ENCODE measurements at places on chromosomes 2 and 18.

- DNase-seq, result no peak
Observed at GRCh38 chr2:171723716-171724683, 36.7 kb downstream of the DYNC1I2 start.

GRCh38 chr18:55097456-55098170, 138.4 kb upstream of the CCDC68 start:
- no peak for DNase-seq

DNA sequence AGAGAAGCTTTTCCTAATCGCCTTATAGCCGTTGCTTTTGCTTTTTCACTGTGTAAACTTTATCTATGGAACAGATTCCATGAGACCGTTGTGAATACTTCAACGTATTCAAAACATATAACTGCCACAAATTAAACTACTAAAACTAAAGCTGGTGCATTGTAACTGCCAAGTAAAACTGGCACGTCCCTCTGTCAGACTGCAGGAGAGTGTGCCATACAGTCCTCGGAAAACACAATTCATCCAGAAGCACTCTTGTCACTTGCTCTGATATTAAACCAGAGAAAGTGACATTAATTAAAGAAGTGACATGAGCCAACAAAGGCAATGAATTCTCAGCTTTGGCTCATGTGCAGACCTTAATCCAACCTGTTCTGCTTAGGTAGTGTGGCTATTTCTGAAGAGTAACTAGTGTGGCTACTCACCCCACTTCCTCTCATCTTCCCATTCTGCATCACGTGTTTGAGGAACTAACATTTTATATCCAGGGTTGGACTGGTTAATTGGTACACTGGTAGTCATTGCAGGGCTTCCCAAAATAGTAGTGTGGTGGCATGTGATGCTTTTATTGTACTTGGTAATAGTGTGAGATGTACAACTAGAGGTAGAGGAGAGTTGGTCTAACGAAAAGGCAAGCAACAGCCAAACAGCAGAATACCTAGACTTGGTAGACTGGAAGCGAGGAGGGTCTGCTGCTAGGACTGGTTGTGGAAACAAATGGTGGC, 9.7 kb downstream of the VRK2 start:
- DNase-seq, result no peak

DNA sequence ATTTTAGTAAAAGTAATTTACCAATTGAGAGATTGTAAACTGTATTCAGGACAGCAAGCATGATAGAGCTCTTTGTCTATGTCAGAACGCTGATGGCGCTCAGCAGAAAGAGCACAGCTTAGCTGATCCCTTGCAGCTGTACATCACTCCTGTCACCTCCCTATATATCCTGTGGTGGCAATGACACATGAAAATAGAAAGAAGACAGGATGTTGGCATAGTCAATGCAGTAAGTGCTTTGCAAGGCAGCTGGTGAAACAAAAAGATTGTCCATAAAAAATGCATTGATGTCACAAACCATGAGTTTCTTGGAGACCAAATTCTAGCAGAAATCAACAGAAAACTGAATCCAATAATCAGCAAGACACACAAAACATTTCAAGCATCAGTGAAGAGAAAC, 221.5 kb downstream of the RIT2 start:
- DNase-seq, result no peak

DNA sequence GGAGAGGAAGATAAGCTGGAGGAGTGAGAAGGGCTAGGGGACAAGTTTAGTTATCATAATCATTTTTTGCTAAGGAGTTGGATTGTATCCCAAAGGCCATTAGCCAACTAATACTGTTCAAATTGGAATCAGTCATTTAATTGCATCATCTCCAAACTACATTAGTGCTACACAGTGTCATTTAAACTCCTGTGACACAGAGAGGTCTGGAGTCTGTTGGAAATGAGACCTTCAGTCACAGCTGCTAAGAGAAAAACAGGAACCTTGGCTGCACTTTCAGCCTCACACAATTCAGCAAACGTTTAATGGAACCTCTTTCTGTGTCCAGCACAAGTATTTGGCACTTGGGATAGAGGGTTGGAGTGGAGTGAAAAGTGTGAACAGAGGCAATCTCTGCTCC, 175.5 kb upstream of the MGAT5 start:
- DNase-seq, result no peak

DNA sequence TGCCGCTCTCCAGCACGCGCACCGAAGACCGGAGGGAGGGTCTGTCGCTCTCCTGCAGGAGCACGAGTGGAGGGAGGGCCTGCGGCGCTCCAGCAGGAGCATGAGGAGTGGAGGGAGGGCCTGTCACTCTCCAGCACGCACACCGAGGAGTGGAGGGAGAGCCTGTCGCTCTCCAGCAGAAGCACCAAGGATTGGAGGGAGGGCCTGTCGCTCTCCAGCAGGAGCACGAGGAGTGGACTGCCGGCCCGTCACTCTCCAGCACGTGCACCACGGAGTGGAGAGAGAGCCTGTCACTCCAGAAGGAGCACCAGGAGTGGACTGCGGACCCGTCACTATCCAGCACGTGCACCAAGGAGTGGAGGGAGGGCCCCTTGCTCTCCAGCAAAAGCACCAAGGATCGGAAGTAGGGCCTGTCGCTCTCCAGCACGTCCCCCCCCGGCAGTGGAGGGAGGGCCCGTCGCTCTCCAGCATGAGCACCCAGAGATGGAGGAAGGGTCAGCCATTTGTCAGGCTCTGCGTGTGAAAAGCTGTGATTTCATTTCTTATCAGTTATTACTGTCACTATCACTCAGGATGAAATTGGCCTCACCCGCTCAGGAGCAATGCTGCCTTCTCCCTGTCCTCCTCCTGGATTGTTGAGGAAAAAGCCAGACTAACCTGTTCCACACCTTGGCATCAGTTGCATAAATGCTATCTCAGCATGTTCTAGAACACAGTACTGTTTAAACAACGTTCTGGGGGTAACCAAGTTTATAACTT, 35.9 kb downstream of the ADI1 start:
- DNase-seq, result no peak

GRCh38 chr2:207238831-207239701, 73.3 kb upstream of the KLF7 start:
- no peak for DNase-seq

DNA sequence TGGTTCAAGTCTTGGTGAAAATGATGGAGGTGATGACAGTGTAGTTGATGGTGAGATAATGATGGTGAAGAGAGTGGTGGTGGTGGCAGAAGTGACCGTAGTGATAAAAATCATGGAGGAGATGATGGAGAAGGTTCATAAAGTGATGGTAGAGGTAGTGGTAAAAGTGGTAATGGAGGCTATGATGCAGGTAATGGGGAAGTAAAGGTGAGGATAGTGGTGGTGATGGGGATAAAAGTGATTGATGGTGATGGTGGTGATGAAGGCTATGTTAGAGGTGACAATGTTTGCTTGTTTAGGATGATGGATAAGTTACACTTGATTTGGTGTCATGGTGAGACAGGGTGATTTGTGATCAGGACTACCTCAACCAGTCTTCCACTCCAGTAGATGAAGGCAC, 268.9 kb downstream of the DYSF start:
- no peak for DNase-seq

GRCh38 chr2:171266102-171266501, 105.4 kb upstream of the TLK1 start:
- no peak for DNase-seq

DNA sequence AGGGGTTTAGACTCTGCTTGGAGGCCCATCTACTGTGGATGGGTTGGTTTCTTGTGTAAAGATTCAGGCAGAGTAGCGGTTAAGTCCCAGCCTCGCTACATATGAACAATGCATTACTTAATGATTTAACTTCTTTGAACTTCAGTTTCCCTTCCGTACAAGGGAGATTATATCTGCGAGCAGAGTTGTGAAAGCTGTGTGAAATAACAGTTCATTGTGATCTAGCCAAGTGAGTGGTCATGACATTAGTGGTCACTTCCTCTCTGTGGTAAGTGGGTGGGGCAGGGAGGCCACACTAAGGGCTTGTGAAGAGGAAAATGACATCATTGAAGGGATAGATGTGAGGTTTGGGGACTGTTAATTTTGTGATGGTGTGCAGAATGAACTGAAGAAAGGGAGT, 14.1 kb upstream of the MEX3C start:
- DNase-seq, result peak; percentile 30

DNA sequence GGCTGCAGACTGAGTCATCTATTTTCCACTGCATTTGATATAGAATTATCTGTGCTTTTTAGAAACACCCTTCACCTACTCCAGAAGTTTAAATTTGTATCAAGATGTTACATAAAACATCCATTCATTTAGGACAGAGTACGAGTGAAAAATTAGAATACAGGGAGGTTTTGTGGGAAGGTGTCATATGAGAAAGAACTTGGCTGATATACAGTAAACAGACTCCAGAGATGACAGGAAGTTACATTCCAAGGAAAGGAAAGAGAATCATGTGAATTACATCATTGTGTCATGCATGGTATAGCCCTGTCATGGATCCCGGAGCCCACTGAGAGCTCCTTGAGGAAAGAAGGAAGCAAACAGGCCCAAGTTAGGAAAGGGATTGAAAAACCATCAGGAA, 341.5 kb upstream of the PKDCC start:
- DNase-seq, result no peak

- DNase-seq, result no peak
Observed at GRCh38 chr2:238946318-238947242, 98.7 kb downstream of the TWIST2 start.

- no peak for DNase-seq
Observed at GRCh38 chr2:5051300-5051699, 640.9 kb upstream of the SOX11 start.

DNA sequence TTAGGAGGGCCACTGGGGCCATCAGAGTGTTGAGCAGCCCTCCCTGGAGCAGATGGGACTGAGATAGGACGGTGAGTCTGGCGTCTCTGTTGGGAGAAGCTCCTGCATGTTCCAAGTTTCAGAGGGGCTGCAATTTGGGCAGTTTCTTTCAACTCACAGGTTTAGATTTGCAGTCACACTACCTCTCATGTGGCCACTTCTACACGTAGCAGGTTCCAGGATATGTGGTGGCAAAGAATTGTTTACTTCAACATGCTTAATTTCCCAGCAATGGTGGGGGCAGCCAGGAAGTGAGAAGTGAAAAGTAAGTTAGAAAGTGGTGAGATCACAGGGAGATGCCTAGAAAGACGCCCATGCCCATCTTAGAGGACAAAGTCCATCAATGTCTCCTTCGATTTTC, 9.3 kb downstream of the NCK2 start:
- no peak for DNase-seq

GRCh38 chr2:25416674-25417073, 74.9 kb upstream of the DNMT3A start:
- DNase-seq, result no peak

DNA sequence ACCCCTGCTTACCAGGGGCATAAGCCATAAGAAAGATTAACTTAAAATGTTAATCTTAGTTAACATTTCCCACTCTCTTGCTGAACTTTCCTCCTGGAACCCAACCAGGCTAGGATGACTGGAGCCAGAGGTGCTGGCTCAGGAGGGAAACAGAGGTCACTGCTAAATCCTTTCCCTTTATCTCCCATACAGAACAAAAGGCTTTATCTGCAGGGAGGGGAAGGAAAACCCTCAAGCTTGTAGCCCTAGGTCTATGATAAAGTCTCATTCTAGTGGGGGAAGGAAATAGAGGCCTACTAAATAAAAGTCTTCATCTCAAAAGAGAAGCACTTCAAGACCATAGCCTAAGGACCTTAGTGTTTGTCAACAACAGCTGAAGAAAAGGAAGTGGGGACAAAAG, 18.6 kb downstream of the HIBCH start:
- DNase-seq, result no peak

DNA sequence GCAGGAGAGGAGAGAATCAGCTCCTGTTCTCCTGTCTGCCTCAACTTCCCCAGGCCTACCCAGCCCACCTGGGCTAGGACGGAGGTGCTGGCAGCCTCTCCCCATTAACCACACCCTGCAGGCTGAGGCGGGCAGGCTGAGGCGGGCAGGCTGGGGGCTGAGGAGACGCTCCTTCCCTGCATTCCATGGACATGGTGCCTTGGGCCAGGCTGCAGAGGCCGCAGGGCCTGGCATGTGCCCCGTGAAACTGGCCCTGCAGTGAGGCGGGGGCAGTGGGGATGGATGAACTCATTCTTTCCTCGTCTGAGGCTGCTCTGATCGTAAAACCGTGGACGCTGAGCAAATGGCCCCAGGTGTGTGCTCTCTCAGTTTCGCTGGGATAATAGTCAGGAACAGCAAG, 84.7 kb upstream of the LAPTM4A start:
- no peak for DNase-seq

DNA sequence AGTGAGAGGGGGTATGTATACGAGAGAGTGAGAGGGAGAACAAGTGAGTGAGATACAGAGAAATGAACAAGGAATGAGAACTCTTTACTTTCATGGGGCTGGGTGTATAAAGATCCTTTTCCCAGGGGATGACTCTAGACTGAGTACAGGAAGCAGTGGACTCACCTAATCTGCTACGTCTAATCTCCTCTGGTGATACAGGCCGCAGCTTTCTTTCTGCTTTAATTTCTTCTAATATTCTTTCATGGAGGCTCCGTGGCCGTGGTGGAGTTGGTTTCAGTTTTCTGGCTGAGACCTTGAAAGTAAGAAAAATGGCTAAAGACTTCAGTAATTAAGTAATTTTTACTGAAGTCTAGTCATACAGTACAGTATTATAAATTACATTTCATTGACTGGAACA, 85.2 kb downstream of the PRELID3A start:
- no peak for DNase-seq

DNA sequence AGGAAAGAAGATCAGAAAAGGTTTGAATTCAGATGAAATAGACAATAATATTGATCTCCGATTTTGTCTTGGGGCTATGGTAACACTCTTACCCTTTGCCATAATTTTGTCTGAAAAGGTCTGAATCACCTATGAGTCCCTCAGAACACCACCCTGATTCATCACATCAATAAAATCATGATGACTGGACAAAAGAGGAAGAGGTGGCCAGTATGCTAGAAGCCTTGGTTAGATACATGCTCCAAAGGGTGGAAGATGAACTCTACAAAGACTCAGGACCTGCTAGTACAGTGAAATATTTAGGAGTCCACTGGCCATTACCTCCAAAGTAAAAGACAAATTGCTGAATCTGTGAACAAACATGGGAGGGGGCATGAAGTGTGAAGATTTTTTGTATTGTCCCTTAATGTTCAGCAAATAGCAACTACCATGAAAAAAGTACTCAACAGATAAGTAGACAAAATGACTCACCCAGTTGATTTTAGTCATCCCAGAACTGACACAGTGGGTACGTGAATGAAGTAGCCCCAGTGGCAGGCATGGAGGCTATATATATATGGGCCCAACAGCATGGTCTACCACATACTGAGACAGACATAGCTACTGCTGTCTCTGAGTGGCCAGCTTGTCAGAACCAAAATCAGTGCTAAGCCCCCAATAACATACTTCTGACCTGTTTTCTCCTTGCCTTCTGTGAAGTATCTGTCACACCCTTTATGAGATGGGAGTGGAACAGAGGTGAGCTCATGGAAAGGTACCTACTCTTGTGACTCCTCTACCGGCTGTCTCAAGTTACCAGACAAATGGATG, 36.5 kb upstream of the GLS start:
- peak; percentile 44 for DNase-seq

GRCh38 chr2:20052861-20053281, 1.4 kb upstream of the LAPTM4A start:
- no peak for DNase-seq

- no peak for DNase-seq
Observed at GRCh38 chr2:148508878-148509287, 135.7 kb upstream of the EPC2 start.

- no peak for DNase-seq
Observed at GRCh38 chr18:60978338-60978737, 354.9 kb upstream of the CDH20 start.

- DNase-seq, result no peak
Observed at GRCh38 chr2:1437537-1437936, 24.3 kb downstream of the TPO start.
